NCI-H526 (cell line): ENCODE measurements at places on chromosomes 5 and 9.

DNA sequence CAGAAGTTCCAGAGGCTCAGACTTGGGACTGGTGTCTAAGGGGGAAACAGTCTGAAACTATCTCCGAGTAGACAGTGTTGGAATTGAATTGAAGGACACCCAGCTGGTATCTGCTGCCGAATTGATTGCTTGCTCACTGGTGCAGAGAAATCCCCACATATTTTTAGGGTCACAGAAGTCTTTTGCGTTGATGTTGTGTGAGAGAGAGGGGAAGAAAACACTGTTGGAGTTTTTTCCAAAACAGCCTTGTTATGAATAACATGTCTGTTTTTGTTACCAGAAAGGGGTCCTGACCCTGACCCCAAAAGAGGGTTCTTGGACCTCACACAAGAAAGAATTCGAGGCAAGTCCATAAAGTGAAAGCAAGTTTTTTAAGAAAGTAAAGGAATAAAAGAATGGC is 81.3 kb downstream of the ALDH7A1 start:
- no peak for DNase-seq

DNA sequence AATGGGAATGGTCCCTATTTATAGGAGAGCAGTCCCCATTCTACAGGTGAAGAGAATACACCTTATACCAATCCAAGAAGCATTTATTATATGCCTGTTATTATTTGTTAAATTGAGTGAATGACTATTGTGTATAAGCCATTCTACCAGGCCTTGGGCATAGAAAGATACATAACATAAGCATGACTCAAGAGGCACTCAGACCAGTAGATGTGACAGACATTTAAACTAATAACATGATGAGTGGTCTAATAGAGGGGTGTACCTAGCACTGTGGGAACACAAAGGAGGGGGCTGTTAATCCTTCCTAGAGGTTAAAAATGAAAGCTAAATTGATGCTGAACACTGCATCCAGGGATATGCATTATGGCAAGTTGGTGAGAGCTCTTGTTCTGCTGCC is 145.0 kb upstream of the TNC start:
- DNase-seq, result no peak

DNA sequence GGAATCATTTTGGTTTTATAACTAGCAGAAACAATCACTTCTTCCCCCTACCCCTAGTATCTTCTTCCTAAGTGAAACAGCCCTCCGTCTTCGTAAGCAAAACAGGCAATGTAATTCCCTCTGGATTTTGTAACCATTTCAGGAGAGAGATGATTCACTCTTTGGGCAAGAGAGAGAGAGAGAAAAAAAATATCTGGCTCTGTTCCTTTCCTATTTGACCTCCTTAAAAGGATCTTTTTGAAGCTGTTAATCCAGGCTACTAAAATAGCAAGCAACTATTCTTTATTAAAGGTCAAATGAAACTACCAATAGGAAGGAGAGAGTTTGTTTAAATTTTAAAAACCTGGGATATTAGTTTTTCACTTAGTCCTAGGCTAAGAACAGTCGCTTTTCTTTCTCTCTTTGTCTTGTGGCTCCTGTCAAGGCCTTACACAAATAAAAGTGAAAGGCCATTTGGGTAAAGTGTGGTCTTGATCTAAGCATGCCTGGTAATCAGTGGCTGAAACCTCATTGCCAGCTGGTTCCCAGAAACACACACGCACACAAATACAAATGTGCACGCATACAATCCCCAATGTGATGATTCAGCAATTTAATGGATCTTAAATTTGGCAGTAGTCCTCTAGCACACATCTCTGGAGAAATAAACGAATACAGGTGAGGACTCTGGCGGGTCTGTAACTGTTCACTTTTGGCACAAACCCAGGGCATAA is 70.2 kb downstream of the PRUNE2 start:
- DNase-seq, result no peak

DNA sequence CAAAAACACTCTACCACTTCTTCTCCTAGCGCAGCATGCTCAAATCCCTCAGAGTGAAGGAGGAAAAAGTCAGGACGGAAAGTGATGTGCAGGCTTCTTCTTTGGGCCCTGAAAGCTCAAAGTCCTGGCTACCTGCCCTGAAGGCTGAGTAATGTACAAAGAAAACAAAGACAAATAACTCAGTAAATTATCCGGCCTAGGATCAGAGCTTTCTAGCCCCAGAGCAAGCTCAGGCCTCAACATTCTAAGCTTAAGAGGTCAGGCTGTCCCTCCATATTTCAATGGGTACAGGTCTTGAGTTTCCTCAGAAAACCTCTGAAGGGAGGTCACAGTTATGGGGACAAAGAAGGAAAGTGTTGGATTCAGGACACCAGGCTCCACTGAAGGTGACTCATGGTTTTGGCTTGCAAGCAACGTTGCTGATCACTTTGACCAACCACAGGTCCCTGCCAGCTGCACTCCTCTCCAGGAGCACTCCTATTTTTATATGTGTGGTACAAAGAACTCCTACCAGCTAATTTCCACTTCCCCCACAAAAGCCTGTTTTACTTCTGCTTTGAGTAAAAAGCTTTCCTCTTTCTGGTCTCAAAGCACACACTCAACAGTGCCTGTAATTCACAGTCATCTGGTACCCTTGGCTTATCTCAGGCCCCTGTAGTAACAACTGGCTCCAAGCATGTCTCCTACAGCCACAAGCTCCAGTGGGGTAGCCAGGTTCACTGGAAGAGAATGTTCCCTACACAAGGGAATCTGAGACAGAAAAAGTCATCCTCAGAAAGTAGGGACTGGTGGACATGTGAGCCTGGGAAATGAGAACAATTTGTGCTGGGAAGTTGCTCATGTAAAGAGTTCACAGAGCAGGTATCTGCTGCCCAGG is 115.7 kb downstream of the UGCG start:
- no peak for DNase-seq

- no peak for DNase-seq
Measured at GRCh38 chr9:19488721-19489120, 79.9 kb downstream of the ACER2 start.

GRCh38 chr5:60230456-60230855 is 336.9 kb upstream of the PDE4D start:
- no peak for DNase-seq

DNA sequence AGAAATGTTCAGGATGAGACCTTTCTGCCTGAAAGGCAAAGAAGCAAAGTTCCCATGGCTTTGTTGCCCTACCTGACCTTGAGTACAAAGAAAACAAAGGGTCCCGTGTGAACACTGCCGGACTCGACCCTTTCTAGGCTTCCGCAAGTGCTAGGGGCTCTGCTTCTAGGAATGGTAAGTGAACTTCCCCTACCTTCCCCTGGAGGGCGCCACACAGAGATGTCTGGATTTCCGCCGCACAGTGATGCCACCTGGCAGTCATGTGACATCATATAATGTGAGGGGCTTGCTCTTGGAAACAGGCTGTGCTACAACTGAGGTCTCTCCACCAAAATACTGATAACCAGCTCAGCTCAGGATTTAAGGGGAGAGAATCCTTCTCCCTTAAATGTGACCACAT is 56.6 kb downstream of the HSD17B3 start:
- DNase-seq, result no peak

GRCh38 chr9:37284636-37285035 is 137.9 kb upstream of the GRHPR start:
- no peak for DNase-seq

DNA sequence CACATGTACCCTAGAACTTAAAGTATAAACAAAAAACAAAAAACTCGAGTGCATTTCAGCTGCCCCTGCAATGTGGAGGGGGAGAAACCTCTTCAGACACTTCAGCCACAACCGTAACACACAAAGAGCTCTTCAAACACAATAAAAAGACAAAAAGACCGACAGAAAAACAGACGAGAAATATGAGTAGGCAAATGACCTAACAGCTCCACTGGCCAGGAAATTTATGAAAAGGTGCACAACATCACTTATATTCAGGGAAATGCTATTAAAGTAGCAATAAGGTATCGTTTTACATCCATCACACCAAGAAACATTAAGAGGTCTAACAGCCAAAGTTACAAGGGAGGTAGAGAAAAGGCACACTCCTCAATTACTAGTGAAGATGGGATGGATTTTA is 6.2 kb downstream of the ZBED3 start:
- no peak for DNase-seq

GRCh38 chr9:131960851-131961495 is 118.7 kb downstream of the MED27 start:
- DNase-seq, result peak; percentile 53

- no peak for DNase-seq
Measured at GRCh38 chr9:77128125-77128789, 49.1 kb upstream of the VPS13A start.

GRCh38 chr5:51347704-51348103 is 35.5 kb upstream of the ISL1 start:
- DNase-seq, result no peak

- no peak for DNase-seq
Measured at GRCh38 chr9:6495466-6495865, 82.5 kb downstream of the UHRF2 start.

DNA sequence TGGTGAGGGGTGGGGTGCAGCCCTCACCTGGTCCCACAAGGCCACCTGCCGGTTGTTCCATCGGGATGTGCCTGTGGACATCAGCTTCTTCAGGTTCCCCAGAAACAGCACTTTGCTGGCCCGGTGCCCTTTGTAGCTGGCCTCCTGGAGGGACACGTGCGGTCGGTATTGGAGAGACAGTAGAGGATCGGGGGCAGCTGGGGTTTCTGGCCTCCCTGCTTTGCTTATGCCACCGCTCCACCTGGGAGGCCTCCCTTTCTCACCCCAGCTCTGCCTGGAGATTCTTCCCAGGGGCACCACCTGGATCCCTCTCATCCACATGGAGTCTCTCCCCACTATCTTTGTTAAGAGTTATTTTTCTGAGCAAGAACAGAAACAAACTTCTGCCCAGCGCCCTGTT is 13.1 kb upstream of the TRIM14 start:
- no peak for DNase-seq

GRCh38 chr5:160312960-160313727 is 780 bp upstream of the CCNJL start:
- DNase-seq, result no peak

GRCh38 chr5:103340717-103341388 is 82.3 kb downstream of the MACIR start:
- DNase-seq, result no peak

- DNase-seq, result peak; percentile 68
Measured at GRCh38 chr5:123937230-123937629, 425.3 kb downstream of the CSNK1G3 start.

- DNase-seq, result no peak
Measured at GRCh38 chr9:92639124-92639523, 30.8 kb downstream of the IPPK start.

- no peak for DNase-seq
Measured at GRCh38 chr9:32454280-32454679, 69.8 kb downstream of the ACO1 start.

DNA sequence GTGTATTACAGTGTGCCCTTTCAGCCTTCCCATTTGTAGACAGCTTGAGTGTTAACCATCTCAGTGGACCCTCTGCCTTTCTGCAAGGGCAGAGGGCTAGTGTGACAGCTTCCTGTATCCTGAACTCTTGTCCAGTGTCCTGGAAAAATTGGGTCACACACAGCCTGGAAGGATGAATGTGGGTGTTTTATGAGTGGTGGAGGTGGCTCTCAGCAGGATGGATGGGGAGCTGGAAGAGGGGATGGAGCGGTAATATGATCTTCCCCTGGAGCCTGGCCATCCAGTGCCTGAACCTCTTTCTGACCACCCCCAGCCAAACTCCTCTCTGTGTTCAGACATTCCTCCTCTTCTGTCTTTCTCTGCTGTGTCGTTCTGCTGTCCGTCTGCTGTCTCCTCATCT is 113.0 kb downstream of the KIF4B start:
- DNase-seq, result no peak

- DNase-seq, result no peak
Measured at GRCh38 chr9:19101203-19101602, 1.5 kb downstream of the HAUS6 start.

- DNase-seq, result peak; percentile 66
Measured at GRCh38 chr9:97564291-97565175, 63.1 kb downstream of the TMOD1 start.

DNA sequence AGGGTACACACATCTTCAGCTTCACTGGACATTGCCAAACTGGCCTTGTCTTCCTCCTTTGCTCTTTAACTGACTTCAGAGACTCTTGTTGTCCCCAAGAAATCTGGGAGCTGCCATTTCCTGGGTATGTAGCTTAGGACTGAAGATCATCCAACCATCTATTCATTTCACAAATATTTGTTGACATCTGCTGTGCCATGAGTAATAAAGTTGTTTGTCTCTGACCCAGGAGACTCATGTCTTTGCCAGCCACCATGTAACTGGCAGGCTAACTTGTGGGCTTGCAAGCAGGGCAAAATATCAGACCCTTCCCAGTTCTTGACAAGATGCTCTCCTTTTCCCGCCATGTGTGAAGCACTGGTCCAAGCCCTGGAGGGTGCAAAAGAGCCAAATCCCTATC is 17.1 kb upstream of the TOR1B start:
- no peak for DNase-seq

GRCh38 chr9:5899292-5899691 is 8.6 kb downstream of the MLANA start:
- no peak for DNase-seq

DNA sequence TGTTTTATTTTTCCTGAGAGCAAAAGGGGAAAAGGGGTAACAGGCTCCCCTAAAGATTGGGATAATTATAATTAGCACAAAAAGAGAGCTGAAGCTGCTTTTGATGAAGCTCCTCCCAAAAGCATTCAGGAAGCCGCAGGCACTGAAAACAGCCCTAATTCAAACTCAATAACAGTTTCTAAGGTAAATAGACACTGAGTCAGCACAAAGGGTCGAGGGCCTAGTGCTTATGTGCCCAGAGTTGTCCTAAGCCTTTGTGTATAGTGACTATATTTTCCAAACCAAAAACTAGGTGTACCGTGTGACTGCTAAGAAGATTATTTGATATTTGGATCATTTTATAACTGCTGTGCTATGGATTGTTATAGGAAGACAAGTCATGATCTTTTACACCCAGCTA is 67.7 kb downstream of the HMHB1 start:
- no peak for DNase-seq

DNA sequence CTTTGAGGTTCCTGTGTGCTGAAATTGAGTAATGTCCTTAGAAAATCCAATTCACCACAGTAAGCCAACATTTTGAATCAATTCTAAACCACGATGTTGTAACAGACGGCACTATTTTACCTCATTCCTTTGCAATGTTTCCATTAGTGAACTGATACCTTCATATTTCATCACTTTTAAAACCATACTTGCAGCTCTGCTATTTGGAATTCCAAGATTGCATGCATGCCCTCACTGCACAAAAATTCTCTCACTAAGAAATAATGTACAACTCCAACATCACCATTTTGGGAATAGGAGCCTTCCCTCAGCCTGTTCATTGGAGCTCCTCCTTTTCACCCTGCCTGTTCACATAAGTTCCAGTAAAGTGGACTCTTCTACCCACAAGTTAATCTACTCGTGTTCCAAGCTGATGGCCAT is 74.8 kb upstream of the TGFBR1 start:
- DNase-seq, result no peak

DNA sequence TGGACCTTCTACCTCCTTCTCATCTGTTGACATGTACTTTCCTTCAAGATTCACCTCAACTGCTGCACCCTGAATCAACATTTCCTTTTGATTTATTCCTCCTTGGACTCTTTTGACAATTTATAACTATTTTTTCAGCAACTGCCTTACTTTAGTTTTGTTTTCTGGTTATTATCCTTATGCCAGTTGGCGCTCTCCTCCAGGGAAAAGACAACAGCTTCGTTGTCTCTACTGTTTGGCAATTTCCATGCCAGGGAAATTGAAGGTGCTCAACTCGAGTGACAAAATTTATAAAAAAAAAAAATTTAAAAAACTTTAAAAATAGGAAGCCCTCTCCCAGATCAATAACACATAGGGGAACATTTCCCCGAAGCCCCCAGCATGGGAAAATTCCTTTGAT is 549.2 kb upstream of the DMAC1 start:
- DNase-seq, result no peak

GRCh38 chr5:115098041-115098702 is 71.5 kb downstream of the TRIM36 start:
- peak; percentile 67 for DNase-seq
